ENCODE measurements at places on chromosomes 1 and 21. TPM values are rescaled to one million over a fixed set of nuclear protein-coding genes. Genes with fewer than 3 reads are reported as not detected.
A peak's percentile ranks its signal among the peaks of the same experiment; 100 is the strongest.

DNA sequence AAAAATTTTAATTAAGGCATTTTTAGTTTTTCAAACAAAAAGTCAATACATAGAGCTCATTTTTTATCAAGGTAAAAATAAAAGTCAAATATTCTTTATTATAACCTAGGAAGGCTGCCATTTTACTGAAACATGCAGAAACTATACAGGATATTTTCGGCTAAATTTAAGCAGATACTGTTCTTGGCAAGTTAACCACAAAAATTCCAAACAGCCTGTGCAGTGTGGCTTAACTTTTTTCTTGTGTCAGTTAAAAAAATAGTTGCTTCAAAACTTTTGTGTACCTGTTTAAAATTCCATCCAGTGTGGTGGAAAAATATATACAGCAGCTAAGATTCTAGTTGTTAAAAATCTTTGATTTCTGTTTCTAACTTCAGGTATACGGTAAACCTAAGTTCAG, 135.0 kb downstream of the ATP5PO start:
- H3K27ac ChIP-seq: no peak overlapping the region
- no peak overlapping the region for H3K4me3 ChIP-seq
- peaks cover 9% of the 10 kb centered on the region for H3K36me3 ChIP-seq
- no peak for DNase-seq
- no peaks in the 10 kb centered on the region for H3K4me1 ChIP-seq

GRCh38 chr1:209705033-209705598, 470 bp downstream of the HSD11B1 start:
- no peaks in the 10 kb centered on the region for H3K36me3 ChIP-seq
- H3K27me3 ChIP-seq: no peaks in the 10 kb centered on the region
- H3K4me3 ChIP-seq: no peak overlapping the region
- H3K4me1 ChIP-seq: peaks cover 38% of the 10 kb centered on the region
- no peak for DNase-seq
- H3K27ac ChIP-seq: peak overlapping the region; percentile 36

GRCh38 chr1:115495625-115496024, 146.1 kb upstream of the VANGL1 start:
- no peak overlapping the region for H3K27ac ChIP-seq
- no peaks in the 10 kb centered on the region for H3K4me1 ChIP-seq
- DNase-seq: no peak
- peaks cover 1% of the 10 kb centered on the region for H3K27me3 ChIP-seq
- H3K36me3 ChIP-seq: no peaks in the 10 kb centered on the region
- no peak overlapping the region for H3K4me3 ChIP-seq

DNA sequence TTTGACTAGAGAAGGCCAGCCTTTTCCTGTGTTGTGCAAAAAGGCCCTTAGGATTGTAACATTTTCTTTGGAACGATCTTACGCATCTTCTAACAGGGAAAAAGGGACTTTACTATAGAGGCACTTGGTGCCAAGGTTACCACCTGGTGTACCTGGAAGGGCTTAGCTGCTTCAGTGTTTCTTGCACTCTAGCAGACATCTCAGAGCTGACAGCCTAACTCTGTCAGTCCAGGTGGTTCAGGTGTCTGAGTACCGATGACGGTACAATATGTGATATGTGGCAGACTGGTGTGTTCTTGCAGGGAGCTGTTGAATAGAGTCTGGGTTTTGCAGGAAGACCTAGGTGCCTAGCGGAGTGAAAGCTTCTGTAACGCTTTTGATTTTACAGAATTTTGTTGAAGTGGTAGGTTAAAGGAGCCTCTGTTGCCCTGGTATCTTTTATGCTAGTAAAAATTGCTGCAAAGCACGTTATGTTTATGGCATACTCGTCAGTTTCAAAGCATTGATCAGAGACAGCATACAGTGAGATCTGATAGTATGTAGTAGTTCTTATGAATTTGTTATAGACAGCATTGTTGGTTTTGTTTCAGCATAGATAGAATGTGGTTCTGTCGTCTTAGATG, 1.4 kb downstream of the MAGI3 start:
- no peaks in the 10 kb centered on the region for H3K36me3 ChIP-seq

DNA sequence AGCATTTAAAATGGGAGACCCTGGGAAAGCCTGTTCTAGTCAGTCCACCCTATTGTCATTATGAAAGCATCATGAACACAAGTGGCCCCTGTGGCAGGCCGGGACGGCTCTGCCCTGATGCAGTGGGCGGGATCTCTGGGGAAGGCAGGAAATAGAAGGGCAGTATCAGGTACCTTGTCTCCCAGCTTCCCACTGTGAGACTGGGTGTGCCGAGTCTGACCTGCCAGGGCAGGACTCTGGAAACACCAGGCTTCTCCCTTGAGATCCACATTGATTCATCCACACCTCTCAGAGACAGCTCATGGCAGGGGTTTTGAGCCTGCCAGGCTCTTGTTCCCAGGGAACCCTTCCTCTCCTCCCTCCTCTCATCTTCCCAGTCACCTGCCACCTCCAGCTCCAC, 24.5 kb upstream of the GNPAT start:
- no peak for DNase-seq
- no peaks in the 10 kb centered on the region for H3K36me3 ChIP-seq
- H3K4me1 ChIP-seq: peaks cover 24% of the 10 kb centered on the region
- H3K4me3 ChIP-seq: no peak overlapping the region
- H3K27ac ChIP-seq: no peak overlapping the region

DNA sequence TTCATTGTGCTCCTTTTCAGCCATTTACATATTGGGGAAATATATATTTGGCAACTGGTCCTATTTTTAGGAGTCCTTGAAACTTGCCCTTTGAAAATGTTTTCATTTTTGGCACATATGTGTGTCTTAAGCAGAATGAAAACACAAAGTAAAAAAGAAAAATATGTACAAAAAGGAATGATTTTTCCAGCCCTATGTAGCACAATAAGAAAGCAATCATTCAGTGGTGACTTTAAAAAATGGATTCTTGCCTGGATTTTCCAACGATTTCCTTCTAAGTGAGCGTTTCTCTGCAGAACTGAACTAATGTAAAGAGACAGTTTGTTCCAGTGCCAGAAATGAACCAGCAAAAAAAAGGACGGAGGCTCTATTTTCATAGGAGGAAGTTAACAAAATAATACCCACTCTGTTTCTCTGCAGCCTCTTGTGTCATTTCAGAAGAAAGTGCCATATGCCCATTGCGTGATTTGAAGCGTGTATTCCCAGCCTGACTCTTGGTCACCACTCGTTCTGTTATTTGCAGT, 340.1 kb downstream of the SETD4 start:
- no peaks in the 10 kb centered on the region for H3K4me1 ChIP-seq
- H3K36me3 ChIP-seq: no peaks in the 10 kb centered on the region
- H3K27me3 ChIP-seq: peaks cover 7% of the 10 kb centered on the region

GRCh38 chr1:95778217-95778616, 544.2 kb downstream of the RWDD3 start:
- no peaks in the 10 kb centered on the region for H3K36me3 ChIP-seq
- no peak for DNase-seq
- H3K4me1 ChIP-seq: no peaks in the 10 kb centered on the region
- H3K27me3 ChIP-seq: no peaks in the 10 kb centered on the region
- no peak overlapping the region for H3K27ac ChIP-seq

GRCh38 chr1:90122654-90123340, 127.9 kb downstream of the ZNF326 start:
- H3K4me1 ChIP-seq: peaks cover 6% of the 10 kb centered on the region
- H3K27me3 ChIP-seq: peaks cover 9% of the 10 kb centered on the region
- no peak overlapping the region for H3K27ac ChIP-seq
- no peaks in the 10 kb centered on the region for H3K36me3 ChIP-seq
- no peak for DNase-seq

Gene NPHS2
- total RNA-seq: not detected

Gene UBL4B
- not detected for total RNA-seq

Gene ZNF648
- not detected for total RNA-seq

Gene TSTD1
- total RNA-seq: 78.7 TPM
